ENCODE measurements at places on chromosomes 2 and 18.

DNA sequence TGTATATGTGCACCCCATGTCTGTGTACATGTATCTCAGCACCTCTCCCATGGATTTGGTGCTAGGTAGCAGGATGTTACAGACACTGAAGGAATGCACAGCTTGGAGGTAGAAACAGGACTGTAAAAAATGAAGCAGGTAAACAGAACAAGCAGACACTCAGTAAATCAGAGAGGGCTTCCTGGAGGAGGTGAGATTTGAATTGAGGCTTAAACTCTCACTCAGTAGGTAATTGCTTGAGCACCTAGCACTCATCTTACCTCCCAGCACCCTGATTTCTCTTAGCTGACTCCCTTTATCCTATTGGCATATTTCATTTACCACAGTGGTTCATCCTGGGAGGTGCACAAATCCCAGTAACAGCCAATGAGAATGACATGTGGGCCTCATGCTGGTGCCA lies 537.9 kb upstream of the RAB6C start:
- DNase-seq, result no peak

- no peak for DNase-seq
These were observed 27.4 kb downstream of the HPCAL1 start for GRCh38 chr2:10329880-10330699.

- DNase-seq, result no peak
These were observed 29.4 kb upstream of the NOTO start for GRCh38 chr2:73172963-73173362.

DNA sequence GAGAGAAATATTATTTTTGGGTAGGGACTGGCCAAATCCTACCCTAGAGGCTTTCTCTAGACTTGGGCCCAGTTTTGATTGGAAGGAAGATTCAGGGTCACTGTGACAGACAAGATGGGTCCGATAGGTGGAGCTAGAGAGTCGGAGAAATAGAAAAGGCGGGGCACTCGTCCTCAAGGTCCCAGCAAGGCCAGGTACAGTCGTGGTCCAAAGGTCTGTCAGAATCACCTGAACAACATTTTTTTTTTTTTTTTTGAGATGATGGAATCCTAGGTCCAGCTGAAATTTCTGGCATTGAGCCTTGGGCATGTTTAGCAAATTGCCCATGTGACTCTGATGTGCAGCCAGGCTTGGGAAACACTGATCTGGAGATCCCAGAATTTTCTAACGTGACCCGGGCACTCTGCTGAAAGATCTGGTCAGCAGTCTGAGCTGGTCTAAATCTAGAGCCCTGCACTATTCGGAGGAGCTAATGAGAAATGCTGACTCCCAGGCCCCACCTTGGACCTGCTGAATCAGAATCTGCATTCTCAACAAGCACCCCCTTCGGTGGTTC lies 23.0 kb upstream of the NTSR2 start:
- peak; percentile 44 for DNase-seq

GRCh38 chr2:105432044-105432399 lies 33.2 kb upstream of the FHL2 start:
- DNase-seq, result no peak

- no peak for DNase-seq
These were observed 453.7 kb downstream of the STK39 start for GRCh38 chr2:167793725-167794124.

- DNase-seq, result no peak
These were observed 655.3 kb upstream of the SETBP1 start for GRCh38 chr18:44025421-44025820.

GRCh38 chr2:191206613-191207471 lies 38.4 kb upstream of the MYO1B start:
- DNase-seq, result no peak

GRCh38 chr2:120938045-120938771 lies 202.5 kb downstream of the GLI2 start:
- DNase-seq, result no peak

- DNase-seq, result no peak
These were observed 1.4 kb downstream of the ACTR1B start for GRCh38 chr2:97662386-97662894.

GRCh38 chr2:55896633-55897032 lies 26.9 kb downstream of the EFEMP1 start:
- DNase-seq, result no peak
